ENCODE measurements at places on chromosomes 6 and 20.
A peak's percentile ranks its signal among the peaks of the same experiment; 100 is the strongest.

DNA sequence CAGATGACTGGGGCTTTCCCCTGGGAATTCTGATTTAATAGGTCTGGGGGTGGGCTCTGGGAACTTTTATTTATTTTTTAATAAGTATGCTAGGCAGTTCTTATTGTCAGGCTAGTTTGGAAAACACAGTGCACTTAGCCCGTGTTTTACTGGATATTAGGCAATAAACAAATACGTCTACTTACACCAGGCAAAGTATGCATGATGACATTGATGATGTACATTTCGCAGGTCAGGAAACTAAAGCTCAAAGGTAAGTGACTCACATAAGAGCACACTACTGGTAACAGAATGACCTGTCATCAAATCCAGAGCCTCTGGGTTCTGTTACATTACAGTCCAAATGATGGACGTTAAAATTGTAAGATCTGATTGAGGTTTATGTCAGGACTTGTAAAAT is 144.4 kb upstream of the EXOC2 start:
- no peak for DNase-seq

GRCh38 chr20:13013411-13013810 is 4.6 kb downstream of the SPTLC3 start:
- no peak for DNase-seq

DNA sequence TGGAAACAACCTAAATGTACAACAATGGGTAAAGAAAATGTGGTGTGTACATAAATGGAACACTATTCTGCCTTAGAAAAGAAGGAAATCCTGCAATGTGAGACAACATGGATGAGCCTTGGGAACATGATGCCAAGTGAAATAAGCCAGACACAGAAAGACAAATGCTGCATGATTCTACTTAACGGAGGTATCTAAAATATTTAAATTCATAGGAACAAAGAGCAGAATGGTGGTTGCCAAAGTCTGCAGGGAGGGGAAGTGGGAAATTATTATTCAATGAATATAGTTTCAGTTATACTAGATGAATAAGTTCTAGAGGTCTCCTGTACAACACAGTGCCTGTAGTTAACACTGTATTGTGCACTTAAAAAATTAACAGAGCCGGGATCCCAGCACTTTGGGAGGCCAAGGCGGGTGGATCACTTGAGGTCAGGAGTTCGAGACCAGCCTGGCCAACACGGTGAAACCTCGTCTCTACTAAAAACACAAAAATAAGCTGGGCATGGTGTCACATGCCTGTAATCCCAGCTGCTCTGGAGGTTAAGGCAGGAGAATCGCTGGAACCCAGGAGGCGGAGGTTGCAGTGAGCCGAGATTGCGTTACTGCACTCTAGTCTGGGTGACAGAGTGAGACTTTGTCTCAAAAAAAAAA is 71.4 kb upstream of the SNX9 start:
- DNase-seq = no peak

GRCh38 chr6:100168148-100168547 is 174.1 kb upstream of the MCHR2 start:
- no peak for DNase-seq

GRCh38 chr6:135084001-135084915 is 29.6 kb upstream of the HBS1L start:
- no peak for DNase-seq

- peak; percentile 51 for DNase-seq
Observed at GRCh38 chr6:84462698-84463097, 235.3 kb upstream of the CEP162 start.

- no peak for DNase-seq
Observed at GRCh38 chr6:145621776-145622175, 113.5 kb downstream of the EPM2A start.

GRCh38 chr6:32393665-32394420 is 13.1 kb downstream of the BTNL2 start:
- no peak for DNase-seq

DNA sequence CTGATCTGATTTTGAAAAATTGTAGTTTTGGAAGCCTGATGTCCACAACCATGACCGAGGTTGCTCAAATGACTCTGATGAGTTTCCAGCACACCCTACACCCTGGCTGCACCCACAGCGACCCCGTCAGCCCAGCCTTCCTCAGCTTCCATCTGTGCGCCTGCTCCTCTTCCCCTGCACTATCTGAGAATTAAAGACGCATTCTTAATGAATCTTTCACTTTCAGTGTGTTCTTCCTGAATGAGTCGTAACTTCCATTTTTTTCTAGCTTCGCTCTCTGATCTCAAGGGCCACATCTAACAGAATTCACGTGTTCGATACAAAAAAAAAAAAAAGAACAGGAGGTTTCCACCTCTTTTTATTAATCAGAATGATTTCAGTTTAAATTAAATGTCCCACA is 21.3 kb upstream of the RREB1 start:
- DNase-seq = no peak

DNA sequence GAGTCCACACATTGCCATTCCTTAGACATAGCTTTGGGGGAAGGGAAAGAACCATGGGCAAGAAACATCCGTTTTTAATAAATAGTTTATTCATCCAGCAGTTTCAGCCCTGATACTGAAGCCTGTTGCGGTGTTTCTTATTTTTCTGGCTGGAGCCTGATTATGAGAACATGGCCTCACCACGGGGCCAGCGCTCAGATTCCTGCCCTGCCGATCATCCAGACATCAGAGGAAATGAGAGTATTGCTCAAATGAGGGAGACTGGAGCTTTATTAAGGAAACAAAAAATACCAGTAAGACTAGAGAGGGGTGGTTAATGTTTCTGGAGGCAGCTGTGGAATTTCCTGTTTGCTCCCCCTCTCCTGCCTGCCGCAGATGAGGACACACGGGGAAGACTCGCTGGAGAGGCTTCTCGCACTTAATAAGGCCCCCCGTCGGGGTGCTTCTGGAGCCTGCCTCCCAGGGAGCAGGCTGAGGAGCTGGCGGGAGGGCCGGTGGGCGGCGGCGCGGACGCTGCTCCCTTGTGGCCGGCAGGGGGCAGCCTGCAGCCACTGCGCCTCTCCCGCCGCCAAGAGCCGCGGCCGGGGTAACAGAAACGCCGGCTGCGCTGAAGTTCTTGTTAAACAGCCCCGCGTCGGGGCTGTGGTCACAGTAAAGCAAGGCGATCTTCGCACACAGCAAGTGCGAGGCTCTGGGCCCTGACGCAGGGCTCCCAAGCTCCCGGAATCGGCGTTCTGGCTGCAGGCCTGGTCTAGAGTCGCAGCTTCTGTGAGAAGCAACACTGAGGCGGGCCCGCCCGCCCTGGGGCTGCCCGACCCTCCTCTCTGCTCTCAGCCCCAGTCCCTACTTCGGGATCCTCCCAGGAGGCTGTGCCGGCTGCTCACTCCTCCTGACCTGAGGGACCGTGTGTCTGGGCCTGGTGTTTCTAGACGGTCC is 17.5 kb downstream of the LEMD2 start:
- DNase-seq = peak; percentile 96

GRCh38 chr6:138572167-138572875 is 73.0 kb upstream of the NHSL1 start:
- DNase-seq = peak; percentile 65

GRCh38 chr20:58749979-58750378 is 57.4 kb downstream of the NPEPL1 start:
- DNase-seq = no peak

- DNase-seq = peak; percentile 86
Observed at GRCh38 chr6:17042422-17043147, 59.3 kb upstream of the STMND1 start.

DNA sequence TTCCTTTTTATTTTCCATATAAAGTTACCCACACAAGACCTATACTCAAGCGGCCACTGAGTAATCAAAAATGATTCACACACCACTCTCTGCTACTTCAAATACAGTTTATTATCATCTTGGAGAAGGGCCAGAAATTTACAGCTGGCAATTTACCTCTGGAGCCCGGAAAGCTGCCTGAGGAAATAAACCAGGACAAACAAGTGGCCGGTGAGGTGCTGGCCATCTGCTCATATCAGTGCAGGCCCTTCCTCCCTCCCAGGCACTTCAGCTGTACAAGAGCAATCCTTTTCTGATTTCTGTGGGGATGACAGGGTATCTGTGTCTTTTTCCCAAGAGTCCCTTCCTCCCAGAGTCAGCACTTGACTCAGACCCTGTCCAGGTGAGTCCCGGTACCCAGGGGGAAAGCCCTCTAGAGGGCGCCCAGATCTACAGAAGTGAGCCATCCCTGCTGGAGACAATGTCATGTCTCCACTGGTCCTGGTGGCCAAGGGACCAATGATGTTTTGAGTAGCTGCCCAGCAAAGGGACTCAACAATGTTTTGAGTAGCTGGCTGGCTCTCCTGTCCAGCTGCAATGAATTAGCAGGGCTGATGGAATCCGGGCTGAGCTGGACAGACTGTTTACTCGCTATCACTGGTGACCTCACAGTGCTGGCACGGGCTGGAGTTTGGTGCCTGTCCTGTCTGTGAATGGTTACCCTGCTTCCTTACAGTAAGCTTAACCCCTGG is 23.6 kb downstream of the LRP11 start:
- peak; percentile 84 for DNase-seq

GRCh38 chr6:19632230-19632629 is 204.9 kb upstream of the ID4 start:
- DNase-seq = no peak

- no peak for DNase-seq
Observed at GRCh38 chr6:129776542-129777330, 66.8 kb upstream of the ARHGAP18 start.

DNA sequence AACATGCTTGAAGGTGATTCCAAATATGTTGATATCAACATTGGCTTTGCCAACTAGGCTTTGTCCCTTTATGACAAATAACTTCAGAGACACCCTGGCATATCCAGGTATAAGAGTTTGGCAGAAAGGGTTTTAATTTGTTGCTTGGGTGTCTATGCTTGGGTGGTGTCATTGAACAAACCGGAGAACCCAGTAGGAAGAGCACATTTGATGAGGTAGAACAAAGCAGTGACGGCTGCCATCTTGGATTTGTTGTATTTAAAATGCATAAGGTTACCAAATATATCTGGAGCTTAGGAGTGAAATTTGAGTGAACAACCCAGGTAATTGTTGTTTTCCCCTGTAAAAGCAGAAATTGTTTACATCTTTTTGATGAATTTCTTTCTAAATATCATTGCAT is 503.7 kb upstream of the JARID2 start:
- no peak for DNase-seq

- no peak for DNase-seq
Observed at GRCh38 chr20:521860-522259, 21.7 kb downstream of the CSNK2A1 start.

DNA sequence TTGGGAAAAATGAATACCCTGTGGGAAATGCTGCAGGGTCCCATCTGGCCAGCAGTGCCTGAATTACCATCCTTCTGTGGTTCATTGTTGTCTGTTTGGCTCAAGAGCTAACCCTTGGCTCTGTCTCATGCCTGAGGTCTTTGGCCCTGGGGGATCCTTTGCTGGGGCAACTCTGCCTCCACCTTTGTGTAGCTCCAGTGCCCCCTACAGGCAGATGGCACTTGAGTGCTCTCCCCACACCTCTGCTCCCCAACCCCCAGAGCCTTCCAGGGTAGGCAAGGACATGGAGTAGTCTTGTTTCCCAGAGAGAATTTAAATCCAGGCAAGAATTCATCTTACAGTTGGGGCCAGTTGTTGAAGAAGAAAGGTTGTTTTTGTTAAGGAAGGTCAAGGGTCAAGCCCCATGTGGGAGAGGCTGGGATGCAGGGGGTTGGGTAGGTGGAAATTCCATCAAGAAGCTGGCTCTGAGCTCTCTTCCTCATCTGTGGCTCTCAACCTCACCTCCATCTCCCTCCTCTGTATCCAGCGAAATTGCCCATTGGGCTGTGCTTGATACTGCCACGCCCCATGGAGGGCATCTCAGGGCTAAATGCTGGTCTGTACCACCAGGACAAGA is 44.2 kb downstream of the ZNF831 start:
- DNase-seq = no peak

GRCh38 chr6:151095538-151096254 is 144.1 kb upstream of the AKAP12 start:
- no peak for DNase-seq

GRCh38 chr6:94769197-94769596 is 808.1 kb upstream of the MANEA start:
- DNase-seq = no peak

- DNase-seq = peak; percentile 66
Observed at GRCh38 chr6:156427345-156427744, 349.8 kb upstream of the ARID1B start.

DNA sequence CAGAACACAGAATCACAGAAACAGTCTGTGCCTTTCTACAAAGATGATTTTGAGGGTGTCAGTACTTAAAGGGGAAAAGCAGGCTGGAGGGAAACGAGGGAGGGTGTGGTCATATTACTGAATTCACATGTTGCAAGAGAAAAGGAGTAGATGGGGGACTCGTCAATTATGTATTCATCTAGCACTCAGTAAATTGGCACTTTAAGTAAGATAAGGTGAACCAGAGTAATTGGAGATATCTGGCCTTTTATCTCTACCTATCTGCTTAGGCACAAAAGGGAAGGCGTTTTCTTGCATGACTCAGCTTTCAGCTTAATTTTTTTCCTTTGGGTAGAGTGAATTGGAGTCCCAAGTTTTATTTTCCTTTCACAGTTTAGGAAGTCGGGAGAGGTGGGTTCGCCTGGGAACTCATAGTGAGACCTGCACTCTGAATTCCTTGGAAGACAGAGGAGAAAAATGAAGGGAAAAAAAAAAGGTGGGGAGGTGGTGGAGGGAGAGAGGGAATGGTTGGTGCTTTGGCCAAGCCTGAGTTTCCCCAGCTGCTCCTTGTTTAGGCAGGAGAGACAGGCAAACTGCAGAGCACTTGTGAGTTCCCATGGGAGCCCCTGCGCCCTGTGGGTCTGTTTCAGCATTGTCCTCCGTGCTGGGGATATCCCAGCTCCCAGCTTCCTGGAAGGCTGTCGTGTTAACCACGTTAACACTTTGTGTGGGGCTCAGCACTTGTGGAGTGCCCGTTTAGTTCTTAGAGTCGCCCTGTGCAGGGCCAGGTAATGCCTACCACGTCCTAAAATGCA is 19.7 kb upstream of the GTSF1L start:
- DNase-seq = no peak

DNA sequence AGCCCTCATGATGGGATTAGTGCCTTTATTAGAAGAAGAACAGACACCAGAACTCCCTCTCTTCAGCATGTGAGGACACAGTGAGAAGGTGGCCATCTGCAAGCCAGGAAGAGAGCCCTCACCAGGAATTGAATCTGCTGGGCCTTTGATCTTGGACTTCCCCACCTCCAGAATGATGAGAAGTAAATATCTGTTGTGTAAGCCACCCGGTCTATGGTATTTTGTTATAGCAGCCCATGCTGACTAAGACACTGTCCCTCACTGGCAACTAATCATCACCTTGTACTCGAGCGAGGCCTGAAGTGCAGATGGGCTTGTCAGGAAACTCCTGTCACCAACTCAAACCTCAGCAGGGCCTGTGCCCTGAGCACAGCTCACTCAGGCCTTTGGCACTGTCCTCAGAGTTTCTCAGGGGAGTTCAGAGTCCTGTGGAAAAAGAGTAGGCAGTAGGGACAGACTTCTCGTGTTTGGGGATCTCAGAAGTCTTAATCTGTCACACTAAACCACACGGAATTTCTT is 62.0 kb downstream of the UST start:
- DNase-seq = no peak

- DNase-seq = no peak
Observed at GRCh38 chr6:129872586-129872985, 11.5 kb upstream of the TMEM244 start.

- peak; percentile 61 for DNase-seq
Observed at GRCh38 chr6:149862922-149863697, 1.0 kb downstream of the LRP11 start.

- no peak for DNase-seq
Observed at GRCh38 chr6:27130668-27131428, 116.7 kb upstream of the PRSS16 start.

- DNase-seq = no peak
Observed at GRCh38 chr6:152905551-152906299, 77.1 kb downstream of the FBXO5 start.

All from SJSA1 (cell line).